ENCODE measurements at places on chromosomes 7 and 10.

GRCh38 chr7:128830231-128831177 lies at the start of gene FLNC:
TSS of gene FLNC (plus strand) at chr7:128830406. CDS start at chr7:128830638, 232 bp downstream.
- DNase-seq = peak; percentile 41

GRCh38 chr10:70053841-70054288 lies 1.2 kb downstream of the MACROH2A2 start:
- DNase-seq = no peak

DNA sequence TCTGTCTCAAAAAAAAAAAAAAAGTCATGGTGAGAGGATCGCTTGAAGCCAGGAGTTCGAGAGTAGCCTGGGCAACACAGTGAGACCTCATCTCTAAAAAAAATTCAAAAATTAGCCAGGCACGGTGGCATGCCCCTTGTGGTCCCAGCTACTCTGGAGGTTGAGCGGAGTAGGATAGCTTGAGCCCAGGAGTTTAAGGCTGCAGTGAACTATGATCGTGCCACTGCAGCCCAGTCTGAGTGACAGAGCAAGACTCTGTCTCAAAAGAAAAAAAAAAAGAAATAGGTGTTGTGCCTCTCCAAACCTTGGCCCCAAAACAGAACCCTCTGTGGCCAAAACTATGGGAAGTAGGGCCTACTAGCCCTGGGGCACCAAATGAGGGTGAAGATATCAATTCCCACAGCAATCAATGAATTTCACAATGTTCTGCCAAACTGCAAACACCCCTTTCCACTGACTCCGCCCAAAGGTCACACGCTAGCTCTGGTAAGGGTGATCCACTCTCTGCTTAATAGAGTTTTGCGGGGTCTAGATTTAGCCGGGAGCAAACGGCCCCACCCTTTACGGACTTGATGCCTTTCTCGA lies 16.9 kb downstream of the SSC4D start:
- no peak for DNase-seq

- no peak for DNase-seq
Observed at GRCh38 chr10:132948351-132948750, 6.0 kb upstream of the CFAP46 start.

DNA sequence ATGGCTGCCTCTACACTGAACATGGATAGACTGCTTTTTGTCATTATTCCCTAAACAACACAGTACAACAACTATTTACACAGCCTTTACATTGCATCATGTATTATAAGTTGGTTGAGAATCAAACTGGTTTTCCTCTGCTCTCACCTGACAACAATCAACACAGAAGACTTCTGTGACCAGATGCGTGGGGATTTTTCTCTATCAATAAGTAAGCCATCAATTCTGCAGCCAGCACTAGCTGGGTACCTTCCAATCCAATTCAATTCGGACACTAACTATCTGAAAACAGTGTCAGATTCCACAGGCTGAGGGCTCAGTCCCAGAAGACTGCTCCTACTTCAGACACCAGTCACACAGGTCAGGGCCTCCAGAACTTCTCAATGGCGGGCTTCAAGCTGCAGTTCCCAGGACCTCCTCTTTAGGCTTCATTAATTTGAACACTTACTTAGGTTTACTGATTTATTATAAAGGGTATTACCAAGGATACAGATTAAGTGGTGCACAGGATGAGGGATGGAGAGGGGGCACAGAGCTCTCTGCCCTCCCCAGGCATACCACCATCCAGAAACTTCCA lies 36.4 kb upstream of the ASL start:
- DNase-seq = no peak

GRCh38 chr7:98567991-98568390 lies 49.1 kb upstream of the NPTX2 start:
- no peak for DNase-seq

- DNase-seq = no peak
Observed at GRCh38 chr10:132787495-132788179, 1.7 kb upstream of the NKX6-2 start.
